Immature natural killer cell (primary cell): ENCODE measurements at places on chromosomes 5 and 9.

DNA sequence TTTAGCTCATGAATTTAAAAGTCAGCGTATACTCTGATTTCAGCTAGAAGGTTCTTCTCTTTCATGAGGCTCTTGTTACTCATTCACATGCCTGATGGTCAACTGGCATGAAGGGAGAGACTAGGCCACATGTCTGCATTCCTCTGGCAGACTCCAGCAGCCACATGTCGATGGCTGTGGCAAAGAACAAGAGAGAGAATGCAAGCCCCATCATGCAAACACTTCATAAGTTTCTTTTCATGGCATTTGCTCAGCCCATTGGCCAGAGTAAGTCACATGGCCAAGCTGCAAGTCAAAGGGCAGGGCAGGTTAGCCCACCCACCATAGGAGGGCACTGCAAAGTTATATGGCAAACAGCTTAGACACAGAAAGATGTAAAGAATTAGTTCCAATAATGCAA lies 5.4 kb downstream of the KCNV2 start:
- no peak for DNase-seq

DNA sequence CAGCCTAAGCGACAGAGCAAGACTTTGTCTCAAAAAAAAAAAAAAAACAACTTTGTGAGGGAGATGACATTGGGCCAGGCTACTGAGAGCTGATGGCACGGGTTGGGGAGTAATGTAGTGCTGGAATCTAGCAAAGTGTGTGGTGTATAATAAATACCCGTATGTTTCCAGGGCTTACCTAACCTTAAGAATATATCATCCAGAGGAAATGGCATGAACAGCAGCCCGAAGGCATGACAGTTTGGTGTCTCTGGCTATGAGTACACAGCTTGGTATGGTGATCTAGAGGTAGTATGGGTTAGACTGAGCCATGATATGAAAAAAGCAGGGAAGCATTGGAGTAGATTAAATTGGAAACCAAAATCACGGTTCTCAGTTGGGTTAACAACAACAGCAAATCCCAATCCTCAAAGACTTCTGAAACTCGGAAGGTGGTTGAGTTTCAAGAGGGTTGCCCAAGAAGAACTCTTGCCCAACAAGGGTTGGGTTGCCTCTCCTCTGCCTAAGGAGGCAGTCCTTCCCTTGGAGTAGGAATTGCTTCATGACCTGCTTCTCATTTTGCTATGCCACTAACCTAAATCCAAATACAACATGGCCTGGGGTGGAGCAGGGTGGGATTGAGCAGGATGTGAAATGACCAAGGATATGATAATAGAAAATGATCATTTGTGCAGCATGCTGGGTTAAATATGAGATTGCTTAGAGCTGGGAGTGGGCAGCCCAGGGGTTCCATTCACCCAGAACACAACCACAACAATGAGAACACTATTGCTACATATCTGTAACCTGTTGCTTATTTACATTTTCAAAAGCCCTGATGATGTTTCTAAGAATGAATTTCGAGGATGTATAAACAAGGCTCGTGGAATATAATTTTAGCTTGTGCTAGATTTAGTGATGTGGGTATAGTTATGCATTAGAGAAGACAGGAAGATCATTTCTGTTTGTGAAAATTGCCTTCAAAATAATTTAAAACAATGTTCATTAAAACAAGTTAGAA lies 64.6 kb upstream of the ZFR start:
- DNase-seq: no peak

DNA sequence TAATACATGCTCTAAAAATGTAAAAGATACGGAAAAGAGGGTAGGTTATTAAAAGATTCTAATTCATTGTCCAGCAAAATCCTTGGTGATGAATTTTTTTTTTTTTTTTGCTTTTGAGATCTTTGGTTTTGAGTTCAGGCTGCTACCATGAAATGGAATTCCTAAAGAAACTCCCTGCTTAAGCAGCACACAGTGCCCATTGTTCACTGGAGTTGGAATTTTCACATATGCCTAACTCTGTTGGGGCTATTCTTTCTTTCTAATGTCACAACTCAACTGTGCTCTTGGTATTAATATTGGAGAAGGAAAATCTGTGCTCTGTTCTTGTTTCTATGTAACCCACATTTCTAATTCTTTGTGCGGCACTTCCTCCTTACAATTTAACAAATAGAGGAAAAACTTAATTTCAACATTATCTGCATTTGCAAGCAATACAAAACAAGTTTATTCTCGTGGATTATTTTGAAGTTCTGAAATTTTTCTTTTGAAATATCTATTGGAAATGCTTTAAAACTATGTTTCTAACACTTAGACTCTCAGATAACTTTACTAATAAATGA lies 21.6 kb downstream of the MATR3 start:
- DNase-seq: no peak

DNA sequence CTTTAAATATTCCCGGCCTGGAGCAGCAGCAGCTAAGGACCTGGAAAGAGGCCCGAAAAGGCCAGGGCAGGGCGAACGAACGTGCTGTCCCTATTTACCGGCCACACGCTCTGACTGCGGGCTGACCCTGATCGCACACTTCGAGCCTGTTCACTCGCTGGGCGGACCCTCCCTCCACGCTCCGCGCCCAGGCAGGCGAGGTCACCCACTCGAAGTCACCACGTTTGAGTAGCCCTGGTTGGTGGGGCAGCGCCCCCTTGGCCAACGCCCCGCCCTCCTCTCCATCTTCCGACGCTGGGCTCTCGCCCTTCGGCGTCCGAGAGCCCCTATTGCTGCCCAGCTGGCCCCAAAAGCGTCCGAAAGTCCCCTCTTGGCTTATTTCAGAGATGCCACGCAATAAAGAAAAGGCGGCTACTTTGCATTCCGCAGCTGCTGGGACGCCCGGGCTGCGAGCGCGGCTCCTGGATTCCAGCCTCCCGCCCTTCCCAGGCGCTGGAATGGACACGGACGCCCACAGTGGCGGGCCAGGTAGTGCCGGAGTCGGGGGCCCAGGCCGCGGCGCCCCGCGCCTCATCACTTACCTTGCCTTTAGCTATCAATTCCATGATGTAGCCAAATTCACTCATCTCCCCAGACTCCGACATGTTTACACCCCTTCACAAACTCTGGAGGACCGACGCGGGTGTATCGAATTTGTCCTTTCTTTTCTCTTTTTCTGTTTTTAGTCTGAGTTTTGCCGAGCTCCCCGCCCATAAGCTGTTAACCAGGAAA lies 9.9 kb upstream of the TRIM36 start:
- DNase-seq: no peak

DNA sequence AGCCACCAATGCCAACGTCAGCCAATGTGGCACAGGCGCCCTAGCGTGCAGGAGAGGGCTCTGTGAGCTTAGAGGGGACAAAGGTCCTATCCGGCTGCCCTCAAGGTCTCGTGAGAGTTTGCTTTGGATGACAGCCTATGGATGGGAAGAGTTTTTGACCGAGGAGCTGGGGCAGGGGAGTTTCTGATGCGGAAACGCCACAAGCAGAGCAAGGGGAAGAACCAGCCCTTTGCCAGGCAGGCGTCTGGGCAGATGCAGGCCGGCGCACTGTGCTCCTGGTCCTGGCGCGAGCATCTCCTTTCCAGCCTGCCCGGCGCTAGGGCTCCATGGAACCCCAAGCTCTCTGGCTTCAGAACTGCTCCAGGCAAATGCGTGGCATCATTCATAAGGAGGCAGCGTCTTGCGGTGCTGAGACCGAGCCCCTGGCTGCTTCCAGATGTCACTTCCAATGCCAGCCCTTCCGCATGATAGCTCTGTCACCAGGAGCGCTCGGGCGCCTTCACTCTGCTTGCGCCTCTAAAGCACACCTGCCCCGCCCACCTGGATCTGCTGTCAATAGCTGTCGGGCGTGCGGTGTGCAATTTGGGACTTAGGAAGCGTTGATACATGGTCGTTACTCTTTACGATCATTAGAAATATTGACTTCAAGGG lies 374.9 kb upstream of the IRX1 start:
- DNase-seq: no peak

GRCh38 chr9:27835746-27836145 lies 262.5 kb upstream of the C9orf72 start:
- DNase-seq: no peak

DNA sequence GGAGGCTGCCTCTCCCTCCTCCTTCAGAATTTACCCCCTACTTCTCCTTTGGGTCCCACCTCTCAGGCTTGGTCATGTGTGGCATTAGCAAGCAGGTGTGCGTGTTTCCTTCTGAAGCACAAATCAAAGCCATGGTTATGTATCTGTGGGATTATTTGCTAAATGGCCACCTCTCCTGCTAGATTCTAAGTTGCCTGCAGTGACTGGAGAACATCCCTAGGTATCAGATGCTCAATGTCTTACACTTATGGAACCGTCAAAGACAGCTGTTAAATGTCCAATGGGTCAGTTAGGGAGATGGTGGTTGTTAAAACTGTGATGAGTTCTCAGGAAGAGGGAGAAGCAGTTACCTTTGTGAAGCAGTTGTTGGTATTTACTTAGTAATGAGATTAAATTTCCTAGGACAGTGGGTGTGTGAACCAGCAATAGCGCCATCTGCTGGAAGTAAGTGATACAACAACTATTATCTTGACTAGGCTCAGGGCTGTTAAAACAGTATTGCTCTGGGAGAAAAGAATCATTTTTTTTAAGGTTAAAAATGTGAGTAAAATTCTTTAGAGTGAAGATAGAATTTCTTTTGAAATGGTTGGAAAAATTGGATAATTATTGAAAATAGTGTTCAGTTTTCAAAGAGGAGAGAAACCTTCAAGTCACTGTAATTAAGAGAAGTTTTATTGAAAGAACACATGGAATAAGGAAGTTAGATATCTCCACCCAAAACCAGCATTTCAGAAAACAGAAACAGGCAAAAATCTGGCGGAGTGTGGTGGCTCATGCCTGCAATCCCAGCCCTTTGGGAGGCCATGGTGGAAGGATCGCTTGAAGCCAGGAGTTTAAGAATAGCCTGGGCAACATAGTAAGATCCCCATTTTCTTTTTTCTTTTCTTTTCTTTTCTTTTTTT lies 71.3 kb downstream of the TMC1 start:
- peak; percentile 32 for DNase-seq

DNA sequence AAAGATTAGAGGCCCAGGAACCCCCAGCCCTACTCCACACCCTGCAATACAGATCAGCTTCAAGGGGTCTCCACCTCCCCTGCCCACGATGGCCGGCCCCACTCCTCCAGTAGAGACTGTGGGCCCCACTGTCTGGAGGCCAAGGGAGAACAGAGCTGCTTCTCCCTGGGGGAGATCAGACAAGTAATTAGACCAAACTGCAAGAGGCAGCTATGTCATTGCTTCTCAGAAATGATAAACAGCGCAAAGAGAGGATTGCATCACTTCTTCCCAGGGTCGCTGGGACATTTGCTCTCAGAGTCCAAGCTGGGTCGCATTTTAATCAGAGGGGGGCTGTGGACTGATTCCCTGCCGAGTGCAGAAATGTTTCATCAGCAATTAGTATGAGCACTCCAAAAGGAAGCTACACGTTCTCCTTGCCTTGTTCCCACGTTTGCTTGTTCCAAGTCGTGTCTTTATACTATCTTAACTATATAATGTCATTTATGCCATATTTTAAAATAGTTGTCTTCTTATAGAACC lies 59.9 kb downstream of the ROPN1L start:
- DNase-seq: no peak

GRCh38 chr9:69121155-69122081 lies 52.7 kb upstream of the TJP2 start:
- DNase-seq: peak; percentile 26

DNA sequence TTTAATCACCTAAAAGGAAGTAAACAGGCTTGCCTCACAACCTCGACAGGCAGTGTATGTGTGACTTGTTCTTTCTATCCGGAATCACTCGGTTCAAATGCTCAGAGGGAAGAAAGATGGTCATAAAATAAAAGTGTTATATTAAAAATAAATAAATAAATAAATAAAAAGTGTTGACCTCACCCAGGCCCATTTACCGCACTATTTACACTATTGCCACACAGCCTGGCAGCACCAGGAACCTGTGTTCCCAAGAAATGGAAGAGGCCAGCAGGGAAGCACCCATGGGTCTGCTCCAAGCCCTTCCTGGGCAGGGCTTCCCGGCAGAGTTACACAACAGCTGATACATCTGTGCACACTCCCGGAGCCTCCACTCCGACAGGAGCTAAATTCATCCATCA lies 127.9 kb downstream of the EFNA5 start:
- DNase-seq: no peak

DNA sequence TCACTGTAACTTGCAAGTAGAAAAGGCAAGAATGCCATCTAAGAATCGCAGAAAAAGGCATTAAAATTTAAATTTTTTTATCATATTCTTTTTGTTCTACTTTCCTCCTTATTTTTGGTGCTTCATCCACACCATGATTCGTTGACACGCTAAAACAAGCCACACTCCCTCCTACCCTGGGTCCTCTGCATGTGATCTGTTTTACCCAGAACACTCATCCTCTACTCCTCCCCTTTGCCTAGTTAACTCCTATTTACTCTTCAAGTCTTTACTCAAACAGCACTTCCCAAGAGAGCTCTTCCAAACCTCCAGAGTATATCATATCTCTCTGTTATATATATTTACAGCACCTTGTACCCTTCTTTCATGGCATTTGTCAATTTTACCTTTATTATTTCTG lies 61.4 kb upstream of the SRP19 start:
- no peak for DNase-seq

DNA sequence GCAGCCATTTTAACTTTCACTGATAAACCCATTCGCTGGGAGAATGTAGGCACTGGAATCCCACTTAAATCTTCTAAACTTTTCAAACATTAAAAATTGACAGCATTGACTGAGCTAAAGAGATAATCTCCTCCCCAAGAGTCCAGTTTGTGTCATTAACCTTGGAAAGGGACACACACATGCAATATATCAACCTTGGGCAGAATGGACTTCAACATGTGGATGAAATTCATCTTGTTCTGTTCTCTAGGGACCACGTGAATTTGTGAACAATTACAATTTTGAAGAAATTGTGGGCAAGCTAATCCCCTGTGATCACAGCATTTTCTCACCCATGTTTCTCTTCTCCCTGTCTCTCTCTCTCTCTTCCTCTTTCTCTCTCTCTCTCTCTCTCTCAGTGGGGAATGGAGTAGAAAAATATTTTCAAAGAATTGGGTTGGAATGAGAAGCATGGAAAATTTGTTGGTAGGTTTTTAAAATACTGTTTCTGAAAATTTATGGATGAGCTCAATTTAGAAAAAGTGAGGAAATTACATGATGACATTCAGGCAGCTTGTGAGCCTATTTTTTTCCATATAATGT lies 553.7 kb downstream of the EBF1 start:
- DNase-seq: no peak

- no peak for DNase-seq
These were observed 16.8 kb downstream of the C9orf57 start for GRCh38 chr9:72043576-72043975.
